ENCODE measurements at places on chromosomes 7 and 10.

- DNase-seq: no peak
These were observed 110.4 kb downstream of the PON1 start for GRCh38 chr7:95213809-95214492.

DNA sequence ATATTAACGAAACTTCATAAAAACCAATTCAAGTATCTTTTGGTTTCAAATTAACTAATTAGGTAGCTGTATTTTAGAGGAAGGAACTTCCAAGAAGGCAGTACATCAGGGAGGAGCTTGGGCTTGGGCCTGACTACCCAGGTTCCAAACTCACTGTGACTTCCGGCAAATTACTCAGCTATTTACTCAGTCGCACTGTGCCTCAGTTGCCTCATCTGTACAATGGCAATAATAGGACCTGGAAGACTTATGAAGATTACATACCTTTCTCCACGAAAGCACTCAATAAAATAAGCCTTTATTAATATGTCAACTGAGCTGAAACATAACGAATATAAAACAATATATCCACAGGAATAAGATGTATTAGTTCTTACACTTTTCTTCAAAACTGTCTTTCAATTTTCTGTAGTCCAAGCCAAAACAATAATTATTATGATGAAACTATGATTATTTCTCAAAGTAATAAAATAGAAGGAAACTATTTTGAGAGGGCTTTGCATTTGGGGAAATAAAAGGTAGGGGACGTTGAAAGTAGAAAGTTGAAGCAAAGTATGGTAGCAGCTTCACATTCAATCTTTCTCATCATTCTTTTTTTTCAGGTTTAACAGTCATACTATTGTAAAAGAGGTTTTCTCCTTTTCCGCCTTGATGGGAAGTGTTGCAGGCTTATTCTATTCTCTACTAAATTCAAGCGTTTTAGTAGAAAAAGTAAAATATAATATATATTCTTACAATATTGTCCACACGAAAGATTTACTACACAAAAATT is 10.5 kb upstream of the EBLN1 start:
- DNase-seq: no peak

DNA sequence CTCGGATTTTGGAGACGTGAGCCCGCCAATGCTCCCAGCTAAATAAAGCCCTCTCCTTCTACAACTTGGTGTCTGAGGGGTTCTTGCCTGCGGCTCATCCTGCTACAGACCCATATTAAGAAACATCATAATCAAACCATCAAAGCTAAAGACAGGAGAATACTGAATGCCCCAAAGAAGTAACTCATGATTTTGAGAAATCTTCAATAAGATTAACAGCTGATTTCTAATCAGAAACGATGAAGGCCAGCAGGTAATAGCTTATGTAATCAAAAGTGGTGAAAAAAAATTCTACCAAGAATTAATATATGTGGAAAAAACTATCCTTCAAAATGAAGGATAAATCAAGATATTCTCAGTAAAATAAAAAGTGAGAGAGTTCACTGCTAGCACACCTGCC is 130.3 kb downstream of the DNAJC1 start:
- no peak for DNase-seq

DNA sequence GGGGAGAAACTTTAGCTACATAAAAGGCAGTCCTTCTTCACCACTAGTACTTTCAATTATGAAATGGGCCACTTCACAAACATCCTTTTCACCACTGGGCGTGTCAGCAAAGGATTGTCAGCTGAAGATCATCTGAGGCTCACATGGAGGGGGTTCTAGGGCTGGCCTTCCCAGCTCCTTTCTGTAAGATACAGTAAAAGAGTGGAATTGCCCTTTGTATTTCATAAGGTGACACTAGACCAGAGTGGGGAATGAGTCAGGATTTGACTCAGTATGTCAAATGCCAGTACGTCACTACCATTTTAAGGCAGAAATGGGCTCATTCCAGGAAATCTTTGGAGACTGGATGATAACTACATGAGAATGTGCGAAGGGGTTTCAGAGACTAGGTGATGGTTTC is 21.2 kb upstream of the BLOC1S2 start:
- no peak for DNase-seq

DNA sequence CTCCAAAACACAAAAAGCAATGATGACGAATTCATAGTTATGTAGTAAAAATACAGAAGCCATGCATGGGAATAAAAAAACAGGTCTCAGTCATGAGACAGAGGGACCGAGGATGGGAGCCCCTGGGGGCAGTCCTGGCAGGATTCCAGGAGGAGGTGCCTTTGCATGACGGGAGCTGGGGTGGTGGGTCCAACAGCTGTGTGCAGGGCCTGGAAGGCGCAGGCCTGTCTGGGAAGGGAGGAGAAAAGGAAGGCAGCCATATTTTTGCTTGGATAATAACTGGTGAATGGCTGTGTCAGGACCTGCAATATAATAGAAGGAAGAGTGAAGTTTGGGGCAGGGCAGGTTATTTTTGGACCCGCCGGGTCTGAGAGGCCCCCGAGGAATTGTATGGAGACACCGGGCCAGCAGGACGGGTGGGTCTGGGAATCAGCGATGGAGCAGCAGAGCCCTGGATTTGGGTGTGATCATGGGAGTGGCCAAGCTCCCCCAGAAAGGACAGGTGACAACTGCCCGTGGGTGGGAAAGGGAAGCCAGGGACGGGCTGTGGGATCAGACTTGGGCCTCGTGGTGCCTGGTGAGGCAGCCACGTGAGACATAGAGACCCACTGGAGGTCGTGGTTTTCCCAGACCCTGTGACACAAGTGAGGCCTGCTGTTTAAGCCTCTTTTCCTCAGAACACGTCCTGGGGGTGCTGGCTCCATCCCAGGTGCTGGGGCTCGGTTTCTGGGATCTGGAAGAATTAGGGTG is 2.9 kb upstream of the JAKMIP3 start:
- DNase-seq: no peak

DNA sequence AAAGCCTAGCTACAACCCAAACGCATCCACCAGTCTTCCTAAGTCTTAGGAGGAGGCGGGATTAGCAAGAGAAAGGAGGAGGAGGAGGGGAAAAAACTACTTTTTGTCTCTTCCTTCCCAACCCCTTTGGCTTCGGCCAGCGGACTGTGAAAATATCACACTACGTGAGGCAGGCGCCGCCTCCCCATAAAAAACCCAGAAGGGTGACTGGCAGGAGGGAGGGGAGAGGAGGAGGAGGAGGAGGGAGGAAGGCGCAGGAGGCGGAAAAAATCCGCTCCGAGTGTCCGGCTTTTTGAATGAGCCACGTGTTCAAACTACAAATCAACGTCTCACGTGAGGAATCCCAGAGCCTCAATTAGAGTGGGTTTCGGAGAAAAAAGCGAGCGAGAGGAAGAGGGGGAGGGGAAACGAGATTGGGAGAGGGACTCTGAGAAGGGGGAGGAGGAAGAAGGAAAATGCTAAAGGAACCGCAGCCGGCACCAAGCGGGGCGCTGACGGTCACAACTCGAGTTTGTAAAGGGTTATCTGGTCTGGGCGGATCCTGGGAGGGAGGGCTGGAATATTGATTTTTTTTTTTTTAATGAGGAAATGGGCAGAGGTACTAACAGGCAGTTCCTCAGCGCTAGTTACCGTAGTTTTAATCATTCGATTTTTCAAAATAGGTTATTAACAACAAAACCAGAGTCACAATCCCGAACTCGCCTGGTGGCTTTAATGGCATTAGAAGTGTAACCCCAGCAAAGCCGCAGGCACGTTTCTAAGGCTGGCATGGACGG is at the start of gene IGF2BP3:
IGF2BP3 (minus strand) TSS at position 162 of the 776 bp plus-strand sequence. CDS start 381 bp downstream, outside the sequence.
- DNase-seq: peak; percentile 92

- DNase-seq: no peak
These were observed 905 bp downstream of the C1GALT1 start for GRCh38 chr7:7183061-7183837.

GRCh38 chr7:1210979-1211608 is 21.6 kb upstream of the UNCX start:
- DNase-seq: no peak

GRCh38 chr10:76974017-76974691 is 663.5 kb downstream of the KCNMA1 start:
- no peak for DNase-seq

DNA sequence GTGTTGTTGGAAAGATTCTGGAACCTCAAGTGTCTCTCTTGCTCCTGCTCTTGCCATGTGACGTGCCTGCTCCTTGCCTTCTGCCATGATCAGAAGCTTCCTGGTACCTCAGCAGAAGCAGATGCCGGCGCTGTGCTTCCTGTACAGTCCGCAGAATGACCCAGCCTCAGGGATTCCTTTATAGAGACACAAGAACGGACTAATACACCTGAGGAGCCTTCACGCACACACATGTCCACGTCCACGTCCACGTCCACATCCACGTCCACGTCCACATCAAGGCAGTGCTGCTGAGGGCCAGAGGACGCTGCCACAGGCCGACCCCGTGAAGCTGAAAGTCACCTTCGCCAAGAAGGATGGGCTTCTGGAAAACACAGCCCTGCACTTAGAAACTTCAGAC is 190.1 kb downstream of the MAD1L1 start:
- no peak for DNase-seq

- DNase-seq: no peak
These were observed 15.7 kb downstream of the LRRTM3 start for GRCh38 chr10:66941491-66941890.

DNA sequence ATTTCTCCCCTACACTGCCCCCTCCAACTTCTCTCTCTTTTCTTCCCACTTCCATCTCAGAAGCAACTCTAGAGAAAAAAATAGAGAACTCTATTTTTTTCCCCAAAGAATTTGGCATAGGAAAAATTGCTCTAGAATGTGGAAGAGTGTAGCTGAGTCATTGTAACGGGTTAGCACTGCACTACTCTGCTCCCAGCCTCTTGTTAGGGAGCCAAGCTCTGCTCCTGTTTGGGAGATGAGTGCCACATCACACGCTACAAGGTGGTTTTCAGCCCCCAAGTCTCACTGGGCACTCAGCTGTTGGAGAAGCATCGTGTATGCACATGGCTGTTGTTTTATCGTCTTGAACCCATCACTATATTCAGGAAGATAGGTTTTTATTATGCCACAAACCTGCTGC is 136.4 kb downstream of the BMPER start:
- DNase-seq: no peak

GRCh38 chr10:42932735-42933447 is 144.0 kb upstream of the RET start:
- DNase-seq: no peak

DNA sequence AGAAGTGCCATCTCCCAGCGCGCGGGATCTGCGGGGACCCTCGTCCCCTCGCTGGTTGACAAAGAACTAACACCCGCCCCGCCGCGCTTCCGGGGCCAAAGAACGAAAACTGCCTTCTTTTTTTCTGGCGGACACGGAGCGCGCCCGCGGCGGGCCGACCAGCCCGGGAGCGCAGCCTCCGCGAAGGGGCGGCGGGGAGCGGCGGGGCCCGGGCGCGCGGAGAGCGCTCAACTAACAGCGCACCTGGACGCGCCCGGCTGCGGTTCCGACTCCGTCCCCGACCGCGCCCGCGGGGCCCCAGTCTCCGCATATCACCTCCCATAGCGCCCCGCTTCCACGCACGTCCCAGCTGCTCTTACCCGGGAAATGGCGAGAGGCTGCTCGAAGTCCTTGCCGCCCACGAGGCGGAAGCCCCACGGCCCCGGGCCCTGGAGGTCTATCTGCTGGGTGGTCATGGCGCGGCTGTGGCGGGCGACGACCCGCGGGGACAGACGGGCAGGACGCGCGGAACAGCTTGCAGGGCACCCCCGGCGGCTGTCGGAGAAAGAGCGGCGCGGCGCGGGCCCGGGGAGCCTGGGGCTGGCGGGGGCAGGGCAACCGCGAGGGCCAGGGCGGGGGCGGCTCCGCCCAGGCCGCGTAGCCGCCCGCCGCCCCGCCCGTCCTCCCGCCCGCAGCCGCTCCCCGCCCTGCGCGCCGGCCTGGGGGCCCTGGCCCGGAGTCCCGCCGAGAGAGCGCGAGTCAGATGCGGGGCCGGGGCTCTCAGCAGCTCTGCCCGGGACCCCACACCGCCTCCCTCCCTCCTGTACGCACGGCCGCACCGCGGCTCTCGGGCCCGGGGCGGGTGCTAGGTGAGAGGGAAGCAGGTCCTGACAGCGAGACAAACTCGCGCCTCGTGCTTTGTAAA is at the start of gene PDLIM1:
PDLIM1 (minus strand) TSS at position 543 of the 904 bp plus-strand sequence; CDS start at position 455, 88 bp downstream.
- no peak for DNase-seq

DNA sequence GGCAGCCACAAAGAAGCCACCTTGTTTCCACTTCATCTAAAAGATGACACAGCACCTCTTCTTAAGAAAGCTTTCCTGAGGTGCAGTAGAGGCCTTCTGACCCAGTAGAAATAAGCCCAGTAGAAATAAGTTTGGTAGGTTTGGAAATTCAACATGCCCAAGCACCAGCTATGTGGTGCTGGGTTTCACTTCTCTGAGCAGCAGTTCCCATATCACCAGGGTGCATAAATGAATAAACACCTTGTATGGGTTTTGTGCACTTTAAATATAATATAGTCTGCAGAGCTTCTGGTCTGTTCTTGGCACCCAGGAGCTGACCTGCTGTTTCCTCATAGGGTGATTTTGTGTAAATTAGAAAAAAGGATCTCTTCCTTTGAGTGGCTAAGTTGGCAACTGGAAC is 492.4 kb upstream of the SORCS1 start:
- DNase-seq: no peak

GRCh38 chr7:46970131-46970430 is 611.8 kb downstream of the TNS3 start:
- no peak for DNase-seq

GRCh38 chr7:148371280-148371937 is 219.2 kb upstream of the C7orf33 start:
- peak; percentile 56 for DNase-seq

- no peak for DNase-seq
These were observed 157.9 kb downstream of the ELMO1 start for GRCh38 chr7:37290731-37291130.

GRCh38 chr10:113846036-113846435 is 7.8 kb downstream of the DCLRE1A start:
- DNase-seq: no peak

GRCh38 chr10:517872-518475 is 171.5 kb downstream of the DIP2C start:
- DNase-seq: no peak

GRCh38 chr7:95432606-95433005 is 2.2 kb downstream of the PON2 start:
- no peak for DNase-seq

DNA sequence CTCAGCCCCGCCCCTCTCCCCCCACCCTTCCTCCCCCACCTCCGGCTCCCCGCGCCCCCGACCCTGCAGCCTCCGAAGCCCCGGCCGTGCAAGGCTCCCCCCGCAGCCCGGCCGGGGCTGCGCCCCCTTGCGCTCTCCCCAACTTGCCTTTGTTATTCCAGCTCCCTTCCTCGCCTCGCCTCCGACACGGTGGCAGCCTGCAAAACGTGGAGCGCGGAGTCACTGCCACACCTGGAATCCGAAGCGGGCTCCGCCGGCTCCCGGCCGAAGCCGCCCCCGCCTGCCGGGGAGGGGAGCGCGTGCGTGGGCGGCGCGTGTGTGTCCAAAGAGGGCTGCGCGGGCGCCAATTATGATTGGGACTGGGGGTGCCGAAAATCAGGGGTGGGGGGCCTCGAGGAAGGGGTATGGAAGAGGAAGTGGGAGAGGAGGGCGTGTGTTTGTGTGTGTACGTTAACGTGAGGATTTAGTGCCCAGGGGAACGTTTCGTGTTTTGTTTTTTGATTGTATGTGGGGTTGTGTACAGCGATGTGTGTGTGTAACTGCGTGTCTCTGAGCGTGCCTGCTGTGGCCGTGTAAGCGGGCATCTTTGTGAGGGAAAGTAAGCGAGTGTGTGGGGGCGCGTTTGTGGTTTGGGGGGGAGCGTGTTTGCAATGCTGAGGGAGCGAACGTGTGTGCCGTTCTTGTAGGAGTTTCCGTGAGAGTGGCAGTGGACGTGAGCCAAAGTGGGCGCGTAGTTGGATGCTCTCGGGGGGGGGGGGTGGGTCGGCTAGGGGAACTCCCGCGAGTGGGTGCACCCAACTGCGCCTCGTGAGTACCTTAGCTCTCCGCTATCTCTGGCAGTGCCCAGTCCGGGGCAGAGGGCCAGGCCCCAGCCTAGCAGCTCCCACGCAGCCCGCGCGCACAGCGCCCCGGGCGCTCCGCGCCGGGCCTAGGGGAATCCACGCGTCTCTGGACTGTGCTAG is 1.2 kb upstream of the ZMIZ1 start:
- DNase-seq: no peak

Data from NCI-H524 treated with DMSO at 0.1 percent for 48 hours (cell line).